ENCODE measurements at places on chromosomes 2 and 18. TPM values are rescaled to one million over a fixed set of nuclear protein-coding genes. Genes with fewer than 3 reads are reported as not detected.
A peak's percentile ranks its signal among the peaks of the same experiment; 100 is the strongest.

Gene DNER
- polyA plus RNA-seq = 66.3 TPM

Gene NCKAP5
- polyA plus RNA-seq = 7.5 TPM

Gene LIPG
- polyA plus RNA-seq = 72.7 TPM

Gene TUBA4B
- polyA plus RNA-seq = 0.94 TPM

Gene REG3G
- not detected for polyA plus RNA-seq

Gene UGT1A8
- not detected for polyA plus RNA-seq

Gene NABP1
- 25.6 TPM for polyA plus RNA-seq

Gene CCBE1
- 33.2 TPM for polyA plus RNA-seq

Gene SCYGR4
- polyA plus RNA-seq = not detected

Gene AGXT
- polyA plus RNA-seq = not detected

Gene STAT4
- polyA plus RNA-seq = 13.1 TPM

Gene SH2D6
- polyA plus RNA-seq = 1.1 TPM

- no peak for DNase-seq
Observed at GRCh38 chr2:84495539-84496146, 20.7 kb upstream of the DNAH6 start.

GRCh38 chr2:189393440-189394111 lies 47.7 kb upstream of the WDR75 start:
- no peak for DNase-seq

GRCh38 chr18:35139517-35139916 lies 98.3 kb downstream of the MAPRE2 start:
- DNase-seq = no peak

DNA sequence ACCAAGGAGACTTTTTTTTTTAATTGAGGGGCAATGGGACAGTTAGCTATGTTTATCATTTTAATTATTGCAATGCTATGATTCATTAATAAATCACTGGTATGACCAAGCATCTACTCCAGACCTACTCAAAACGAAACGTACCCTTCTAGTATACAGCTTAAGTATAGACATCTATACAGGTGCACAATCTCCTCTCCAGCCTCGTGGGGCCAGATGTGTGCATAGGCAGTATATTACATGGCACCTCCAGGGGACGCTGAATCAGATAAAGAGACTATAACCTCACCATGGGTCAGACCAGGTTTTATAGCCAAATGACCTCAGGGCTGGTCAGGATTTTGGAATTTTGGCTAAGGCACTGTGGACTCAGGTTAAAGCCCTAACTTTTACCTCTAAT lies 86.6 kb downstream of the SS18 start:
- no peak for DNase-seq

GRCh38 chr2:170813611-170814532 lies 2.8 kb upstream of the GAD1 start:
- DNase-seq = no peak

DNA sequence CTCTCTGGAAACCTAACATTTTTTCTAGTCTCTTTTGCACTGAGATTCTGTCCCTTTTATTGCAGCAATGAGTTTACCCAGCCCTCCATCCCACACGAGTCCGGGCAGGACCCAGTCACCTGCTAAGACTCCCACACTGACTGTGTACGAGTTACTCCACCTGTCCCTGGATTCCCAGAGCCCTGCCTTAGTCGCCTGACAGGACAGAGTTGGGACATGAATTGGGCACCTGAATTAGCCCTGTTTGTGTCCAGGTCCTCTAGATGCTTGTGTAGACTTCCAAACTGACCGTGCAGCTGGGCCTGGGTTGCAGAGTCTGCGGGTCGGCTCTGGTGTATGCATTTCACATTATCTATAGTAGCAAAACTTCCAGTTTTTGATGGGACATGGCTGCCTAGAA lies 238.7 kb downstream of the VAPA start:
- no peak for DNase-seq

DNA sequence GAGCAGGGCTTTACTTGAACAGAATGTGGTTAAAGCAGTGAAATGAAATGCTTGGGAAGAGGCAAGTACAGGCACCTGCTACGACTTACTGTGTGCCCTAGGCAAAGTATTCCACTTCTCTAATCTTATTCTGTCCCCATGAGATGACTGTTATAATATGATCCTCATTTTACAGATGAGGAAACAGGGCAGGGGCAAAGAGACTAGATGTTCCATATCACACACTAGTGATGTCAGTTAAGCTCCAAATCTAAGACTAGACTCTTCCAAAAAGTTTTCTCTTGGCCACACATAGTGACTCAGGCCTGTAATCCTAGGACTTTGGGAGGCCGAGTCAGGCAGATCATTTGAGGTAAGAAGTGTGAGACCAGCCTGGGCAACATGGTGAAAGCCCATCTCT lies 235.0 kb downstream of the SETBP1 start:
- no peak for DNase-seq

- DNase-seq = no peak
Observed at GRCh38 chr18:11654736-11655605, 34.1 kb upstream of the GNAL start.

GRCh38 chr18:26479065-26479680 lies 69.2 kb downstream of the KCTD1 start:
- DNase-seq = no peak

DNA sequence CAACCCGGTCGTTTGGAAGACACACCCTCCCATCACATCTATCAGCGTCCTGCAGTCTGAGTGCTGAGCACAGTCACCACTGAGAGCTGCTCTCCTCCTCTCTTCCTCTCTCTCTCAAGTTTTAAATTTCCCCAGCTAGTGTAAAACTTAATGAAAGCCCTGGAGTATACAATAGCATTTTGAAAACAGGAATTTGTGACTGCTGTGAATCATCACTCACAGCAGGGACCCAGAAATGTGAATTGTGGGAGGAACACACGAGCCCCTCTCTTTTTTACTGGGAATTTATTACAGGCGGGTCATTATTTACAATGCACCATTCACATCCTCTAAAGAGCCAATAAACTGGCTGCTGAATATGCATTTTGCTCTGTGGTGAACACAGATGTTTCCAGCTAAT lies 185.0 kb upstream of the SMIM21 start:
- no peak for DNase-seq

GRCh38 chr18:80103231-80103630 lies 5.8 kb upstream of the ADNP2 start:
- DNase-seq = no peak

GRCh38 chr2:88666576-88666975 lies 24.9 kb upstream of the RPIA start:
- no peak for DNase-seq

- no peak for DNase-seq
Observed at GRCh38 chr2:101883860-101884259, 107.9 kb upstream of the IL1R2 start.

GRCh38 chr2:65553504-65554074 lies 121.2 kb upstream of the SPRED2 start:
- no peak for DNase-seq

- no peak for DNase-seq
Observed at GRCh38 chr2:210303498-210303897, 11.5 kb downstream of the MYL1 start.

DNA sequence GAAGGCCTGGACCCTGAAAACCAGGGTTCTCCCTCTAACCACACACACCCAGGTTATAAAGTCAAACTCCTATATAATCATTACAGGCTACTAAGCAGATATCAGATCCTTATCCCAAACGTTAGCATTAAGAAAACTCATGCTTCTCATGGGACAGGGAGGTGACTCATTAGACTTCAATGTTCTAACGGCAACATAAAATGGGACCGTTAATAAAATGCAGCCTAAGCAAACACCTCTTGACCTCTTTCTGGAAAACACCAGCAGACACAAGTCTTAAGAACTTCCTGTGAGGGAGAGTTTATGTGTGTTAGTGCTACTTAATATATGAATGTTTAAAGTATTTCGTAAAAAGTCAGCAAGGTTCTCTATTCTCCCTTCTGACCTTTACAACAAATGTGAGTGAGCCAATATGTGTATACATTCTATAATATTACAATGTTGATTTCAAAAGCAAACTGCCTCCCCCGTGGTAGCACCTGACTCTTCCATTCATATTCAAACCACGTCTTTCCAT lies 31.7 kb downstream of the LPIN2 start:
- DNase-seq = no peak

- no peak for DNase-seq
Observed at GRCh38 chr2:26598336-26598995, 42.7 kb downstream of the CIB4 start.

DNA sequence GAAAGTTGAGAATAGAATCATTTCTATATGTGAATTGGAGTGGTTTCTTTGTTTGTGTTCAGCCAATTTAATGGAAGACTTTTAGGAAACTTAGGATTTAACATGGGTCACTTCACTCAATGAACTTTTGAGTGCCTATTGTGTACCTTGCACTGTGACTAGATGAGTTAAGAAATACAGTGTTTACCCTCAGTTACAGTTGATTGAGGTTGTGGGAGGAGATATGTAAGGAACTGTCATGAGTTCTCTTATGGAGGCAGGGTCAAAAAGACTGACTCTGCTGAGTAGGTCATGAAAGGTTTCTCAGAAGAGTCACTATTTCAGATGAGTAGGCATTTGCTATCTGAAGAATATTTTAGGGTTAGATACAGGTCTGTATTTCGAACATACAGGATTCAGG lies 98.6 kb downstream of the RAB3GAP1 start:
- peak; percentile 5 for DNase-seq

GRCh38 chr2:225932811-225933413 lies 533.4 kb downstream of the NYAP2 start:
- no peak for DNase-seq

All from left renal cortex interstitium (tissue), 4 donors.